Hepatic stellate cell (primary cell): ENCODE measurements at places on chromosomes 1 and 21.

GRCh38 chr1:36559061-36559460 is 76.3 kb upstream of the CSF3R start:
- no peak for DNase-seq

DNA sequence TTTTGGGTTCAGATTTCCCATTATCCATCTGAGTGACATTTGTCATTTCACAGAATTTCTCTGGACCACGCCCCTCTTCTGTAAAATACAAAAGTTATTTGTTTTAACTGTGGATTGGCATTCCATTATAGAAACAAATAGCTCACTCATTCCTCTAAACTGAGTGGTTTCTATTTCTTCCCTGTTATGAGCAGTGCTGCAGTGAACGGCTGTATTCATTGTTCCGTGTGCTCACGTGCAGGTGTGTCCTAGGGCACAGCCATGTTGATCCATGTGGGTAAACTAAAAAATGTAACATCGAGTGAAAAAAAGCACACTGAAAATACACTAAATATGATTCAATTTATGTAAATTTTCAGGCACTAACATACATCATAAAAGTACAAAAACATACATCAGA is 27.0 kb upstream of the IL12RB2 start:
- DNase-seq: no peak

DNA sequence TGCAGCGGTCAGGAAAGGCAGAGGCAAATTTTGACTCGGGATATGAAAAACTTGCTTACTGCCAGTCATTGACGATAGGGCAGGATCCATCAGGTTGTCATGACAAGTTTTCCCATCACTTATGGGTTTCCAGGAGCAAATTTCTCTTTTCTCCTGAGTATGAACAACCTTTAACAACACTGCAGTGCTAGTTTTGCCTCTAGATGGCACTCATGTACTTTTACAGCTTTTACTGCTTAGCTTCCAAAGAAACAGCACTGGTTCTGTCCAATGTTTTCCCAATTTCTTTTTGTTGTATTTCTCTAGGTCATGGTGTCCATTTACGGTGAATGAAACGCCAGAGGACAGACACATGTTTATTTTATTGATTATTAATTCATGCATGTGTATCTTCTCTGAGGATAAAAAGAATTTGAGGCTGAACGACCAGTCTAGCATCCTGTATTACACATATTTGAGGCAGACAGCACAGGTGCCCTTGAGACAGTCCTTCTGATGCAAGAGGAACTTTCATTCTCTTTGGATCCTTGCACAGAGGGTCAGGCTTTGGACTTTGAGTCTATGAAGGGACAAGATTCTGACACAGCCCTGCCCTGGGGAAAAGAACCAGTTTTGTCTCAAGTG is 112.3 kb upstream of the TRABD2B start:
- DNase-seq: peak; percentile 9

- no peak for DNase-seq
Observed at GRCh38 chr1:198465201-198466144, 75.0 kb downstream of the ATP6V1G3 start.

GRCh38 chr1:202680586-202681352 is 29.5 kb downstream of the SYT2 start:
- DNase-seq: no peak

GRCh38 chr1:98277118-98277517 is 356.3 kb upstream of the DPYD start:
- no peak for DNase-seq

DNA sequence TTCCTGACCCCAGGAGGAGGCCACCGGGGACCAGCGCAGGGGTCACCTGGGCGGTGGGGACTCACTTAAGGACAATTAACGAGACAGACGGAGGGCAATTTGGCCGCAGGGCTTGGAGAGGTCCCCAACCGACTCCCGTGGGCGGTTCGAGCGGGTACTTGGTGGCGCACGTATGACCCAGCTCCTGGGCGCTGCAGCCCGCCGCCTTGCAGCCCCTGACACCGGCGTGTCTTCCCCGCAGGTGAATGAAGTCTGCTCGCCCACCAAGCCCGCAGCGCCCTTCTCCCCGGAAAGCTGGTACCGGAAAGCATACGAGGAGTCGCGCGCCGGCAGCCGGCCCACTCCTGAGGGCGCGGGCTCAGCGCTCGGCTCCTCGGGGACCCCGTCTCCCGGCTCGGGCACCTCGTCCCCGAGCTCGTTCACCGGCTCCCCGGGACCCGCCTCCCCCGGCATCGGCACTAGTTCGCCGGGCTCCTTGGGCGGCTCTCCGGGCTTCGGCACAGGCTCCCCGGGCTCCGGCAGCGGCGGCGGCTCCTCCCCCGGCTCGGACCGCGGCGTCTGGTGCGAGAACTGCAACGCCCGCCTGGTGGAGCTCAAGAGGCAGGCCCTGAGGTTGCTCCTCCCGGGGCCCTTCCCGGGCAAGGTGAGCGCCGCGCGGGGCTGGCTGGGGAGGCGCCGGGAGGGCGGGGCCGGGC is 1.4 kb downstream of the KIF26B start:
- peak; percentile 94 for DNase-seq

DNA sequence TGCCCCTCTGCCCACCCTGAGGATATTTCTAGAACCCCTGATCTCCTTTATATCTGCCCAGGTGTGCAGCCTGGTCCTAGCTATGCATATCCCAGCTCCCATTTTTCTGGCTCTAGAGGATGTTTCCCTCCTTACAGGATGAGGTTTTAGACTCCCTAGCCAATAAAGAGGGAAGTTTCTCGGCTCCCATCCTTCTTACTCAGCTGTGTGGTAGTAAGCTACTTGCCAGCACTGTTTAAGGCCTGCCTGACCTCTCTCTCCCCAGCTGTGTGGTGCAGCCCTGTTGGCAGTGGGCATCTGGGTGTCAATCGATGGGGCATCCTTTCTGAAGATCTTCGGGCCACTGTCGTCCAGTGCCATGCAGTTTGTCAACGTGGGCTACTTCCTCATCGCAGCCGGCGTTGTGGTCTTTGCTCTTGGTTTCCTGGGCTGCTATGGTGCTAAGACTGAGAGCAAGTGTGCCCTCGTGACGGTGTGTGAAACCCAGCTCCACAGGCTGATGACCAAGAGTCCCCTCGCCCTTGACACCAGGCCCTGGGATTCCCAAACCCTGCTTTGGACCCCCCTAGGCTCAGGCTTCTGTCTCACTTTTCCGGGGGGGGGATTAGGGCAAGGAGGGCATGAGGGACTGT is 7.8 kb upstream of the P3R3URF start:
- DNase-seq: no peak

GRCh38 chr21:35020436-35020835 is 28.7 kb downstream of the RUNX1 start:
- DNase-seq: no peak

- peak; percentile 85 for DNase-seq
Observed at GRCh38 chr21:26967062-26967913, at the start of gene ADAMTS5. Gene ADAMTS5, minus strand, starts transcription at chr21:26967088. Its CDS starts 697 bp downstream, at chr21:26966391.

DNA sequence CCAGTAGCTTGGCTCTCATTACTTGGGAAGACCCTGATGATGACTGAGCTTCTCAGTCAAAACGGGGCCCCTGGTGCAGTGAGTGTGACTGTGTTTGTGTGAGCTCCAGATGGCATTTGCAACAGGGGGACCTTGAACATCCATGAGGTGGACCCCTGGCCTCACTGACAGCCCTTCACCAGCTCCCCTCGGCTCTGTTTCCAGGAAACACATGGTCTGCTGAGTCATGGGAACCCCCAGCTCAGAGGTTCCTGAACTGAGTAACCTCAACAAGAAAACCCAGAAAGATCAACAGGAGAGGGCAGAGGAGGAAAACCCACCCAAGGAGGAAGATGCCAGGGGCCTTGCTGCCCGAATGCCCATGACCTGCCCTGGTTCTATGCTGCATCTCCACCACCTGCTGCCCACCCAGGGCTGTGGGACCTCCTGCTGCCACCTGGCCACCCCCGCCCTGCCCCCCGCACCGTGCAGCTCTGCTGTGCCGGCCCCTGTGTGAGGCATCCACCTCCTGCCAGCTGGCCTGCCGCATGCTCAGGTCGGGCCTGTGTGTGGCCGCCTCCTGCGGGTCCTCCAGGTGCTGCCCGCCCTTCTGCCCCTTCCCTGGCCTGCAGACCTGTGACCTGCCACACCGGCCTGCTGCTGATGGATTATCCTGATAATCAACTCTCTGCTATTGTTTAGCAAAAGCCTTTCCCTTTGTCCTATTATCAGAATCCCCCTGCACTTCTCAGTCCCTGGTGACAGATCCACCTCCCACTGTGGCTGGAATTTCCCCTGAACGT is 4.2 kb upstream of the KRTAP12-1 start:
- DNase-seq: no peak

DNA sequence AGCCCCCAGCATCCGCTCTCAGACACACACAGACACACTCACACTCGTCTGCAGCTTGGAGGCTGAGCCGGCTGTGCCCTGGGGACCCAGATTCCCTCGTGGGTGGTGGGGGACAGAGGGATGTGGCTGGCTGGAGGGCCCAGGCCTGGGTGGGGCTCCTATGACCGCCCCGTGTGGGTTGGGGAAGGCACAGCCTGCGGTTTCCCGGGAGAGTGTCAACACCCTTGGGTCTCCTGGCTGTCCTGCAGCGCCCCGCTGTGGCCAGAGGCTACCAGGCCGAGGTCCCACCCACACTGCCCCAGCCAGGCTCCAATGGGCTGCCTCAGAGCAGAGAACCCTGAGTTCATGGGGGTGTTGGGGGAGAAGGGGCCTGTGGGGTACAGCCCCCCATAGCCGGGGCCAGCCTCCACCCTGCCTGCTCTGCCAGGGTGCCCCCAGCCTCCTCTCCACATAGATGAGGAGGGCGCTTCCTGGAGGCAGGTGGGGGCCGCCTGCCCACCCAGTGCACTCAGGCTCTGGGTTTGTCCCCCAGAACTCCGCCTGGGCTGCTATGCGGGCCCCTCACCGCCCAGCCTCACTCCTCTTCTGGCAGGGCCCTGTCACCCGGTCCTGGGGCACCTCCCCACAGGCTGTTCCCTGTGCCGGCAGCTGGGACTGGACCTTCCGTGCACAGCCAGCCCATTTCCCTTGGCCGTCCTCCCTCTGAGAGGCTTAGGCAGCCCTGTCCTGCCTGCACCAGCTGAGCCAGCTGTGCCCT is at the start of gene TTC34:
Gene TTC34 (minus strand): TSS at position 159 of the 757 bp plus-strand sequence. CDS start 866 bp downstream, outside the sequence.
- DNase-seq: peak; percentile 70

GRCh38 chr1:78831731-78832360 is 174.7 kb downstream of the ADGRL4 start:
- peak; percentile 61 for DNase-seq

DNA sequence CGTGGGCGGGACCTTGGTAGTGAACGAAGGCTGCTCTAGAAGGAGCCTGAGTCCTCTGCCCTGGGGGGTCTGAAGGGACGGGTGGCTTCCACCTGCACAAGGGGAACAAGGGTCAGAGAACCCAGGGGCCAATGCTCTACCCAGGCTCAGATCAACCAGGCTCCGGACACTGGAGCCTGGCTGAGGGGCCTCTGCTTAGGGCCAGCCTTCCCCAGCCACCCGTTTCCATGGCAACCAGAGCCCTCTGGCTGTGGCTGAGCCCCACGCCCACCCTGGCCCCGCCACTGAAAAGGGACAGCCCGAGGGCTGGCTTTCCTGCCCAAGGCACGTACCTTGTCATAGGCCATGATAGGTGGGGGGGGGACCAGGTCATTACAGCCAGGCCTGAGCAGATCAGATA is 724.6 kb downstream of the PTPRU start:
- no peak for DNase-seq

- DNase-seq: no peak
Observed at GRCh38 chr1:11417162-11417561, 61.8 kb upstream of the DISP3 start.

- DNase-seq: peak; percentile 47
Observed at GRCh38 chr1:65265651-65266351, 43.5 kb upstream of the DNAJC6 start.

GRCh38 chr1:81305997-81306452 is 494.7 kb upstream of the ADGRL2 start:
- DNase-seq: peak; percentile 14

- peak; percentile 78 for DNase-seq
Observed at GRCh38 chr1:36285443-36286101, 20.6 kb upstream of the SH3D21 start.

DNA sequence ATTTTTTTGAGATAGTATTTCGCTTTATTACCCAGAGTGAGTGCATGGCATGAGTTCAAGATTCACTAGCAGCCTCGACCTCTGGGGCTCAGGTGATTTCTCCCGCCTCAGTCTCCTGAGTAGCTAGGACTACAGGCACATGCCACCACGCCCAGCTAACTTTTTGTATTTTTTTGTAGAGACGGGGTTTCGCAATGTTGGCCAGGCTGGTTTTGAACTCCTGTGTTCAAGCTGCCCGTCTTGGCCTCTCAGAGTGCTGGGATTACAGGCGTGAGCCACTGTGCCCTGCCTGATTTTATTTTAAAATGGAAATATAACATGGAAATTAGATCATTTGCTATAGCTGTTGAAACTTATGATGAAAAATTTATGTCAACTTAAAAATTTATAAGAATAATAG is 30.1 kb downstream of the RTCA start:
- DNase-seq: no peak

- DNase-seq: no peak
Observed at GRCh38 chr1:96095849-96096612, 625.6 kb upstream of the PTBP2 start.

GRCh38 chr1:91124989-91125417 is 103.2 kb upstream of the ZNF644 start:
- no peak for DNase-seq
